ENCODE measurements at places on chromosomes 12 and 14. TPM values are rescaled to one million over a fixed set of nuclear protein-coding genes. Genes with fewer than 3 reads are reported as not detected.

SPRYD4 gene
- total RNA-seq, result 1.2 TPM

MANSC1 gene
- 2.4 TPM for total RNA-seq

LARP4 gene
- 68.5 TPM for total RNA-seq

ABCD4 gene
- total RNA-seq, result 21.2 TPM

A2M gene
- total RNA-seq, result 38.7 TPM

TTC5 gene
- total RNA-seq, result 30.6 TPM

GPRC5D gene
- total RNA-seq, result not detected

PPP4R4 gene
- 1.6 TPM for total RNA-seq

ISM2 gene
- 1.2 TPM for total RNA-seq

MARK3 gene
- total RNA-seq, result 152 TPM

ARHGAP9 gene
- 1.2 TPM for total RNA-seq

DYRK2 gene
- 88.5 TPM for total RNA-seq

ABHD12B gene
- not detected for total RNA-seq

C2CD5 gene
- 131 TPM for total RNA-seq

BEGAIN gene
- total RNA-seq, result 8.6 TPM

SLC24A4 gene
- total RNA-seq, result 0.41 TPM

CPSF6 gene
- 79.1 TPM for total RNA-seq

INSM2 gene
- not detected for total RNA-seq

HOXC6 gene
- total RNA-seq, result not detected

IFNG-AS1 gene
- not detected for total RNA-seq

TSPAN8 gene
- total RNA-seq, result not detected

METAP2 gene
- total RNA-seq, result 56.3 TPM

GLI1 gene
- under 0.01 TPM for total RNA-seq

SLC2A14 gene
- total RNA-seq, result under 0.01 TPM

NKX2-1 gene
- total RNA-seq, result 0.82 TPM

EPYC gene
- total RNA-seq, result not detected

SNX6 gene
- 104 TPM for total RNA-seq

SERPINA9 gene
- not detected for total RNA-seq

ARPC3 gene
- total RNA-seq, result 121 TPM

MMP19 gene
- not detected for total RNA-seq

ZNF740 gene
- 17.1 TPM for total RNA-seq

DBX2 gene
- total RNA-seq, result 2.9 TPM

ALX1 gene
- total RNA-seq, result under 0.01 TPM

RASAL1 gene
- total RNA-seq, result 4.9 TPM

TECPR2 gene
- 8.6 TPM for total RNA-seq
